ENCODE measurements at places on chromosomes 7 and 10. TPM values are rescaled to one million over a fixed set of nuclear protein-coding genes. Genes with fewer than 3 reads are reported as not detected.

DNA sequence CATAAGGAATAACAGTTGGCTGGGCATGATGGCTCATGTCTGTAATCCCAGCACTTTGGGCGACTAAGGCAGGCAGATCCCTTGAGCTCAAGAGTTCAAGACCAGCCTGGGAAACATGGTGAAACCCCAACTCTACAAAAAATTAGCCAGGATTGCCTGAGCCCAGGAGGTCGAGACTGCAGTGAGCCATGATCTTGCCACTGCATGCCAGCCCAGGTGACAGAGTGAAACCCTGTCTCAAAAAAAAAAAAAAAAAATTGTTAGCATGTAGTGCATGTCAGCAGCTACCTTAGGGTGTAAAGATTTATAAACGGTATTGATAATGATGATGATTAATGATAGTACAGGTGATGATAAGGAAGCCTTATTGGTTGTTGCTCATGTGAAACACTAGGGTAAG lies 331.2 kb upstream of the FZD1 start:
- no peak for DNase-seq

GRCh38 chr7:80676404-80676803 lies 38.0 kb downstream of the CD36 start:
- DNase-seq, result no peak

DNA sequence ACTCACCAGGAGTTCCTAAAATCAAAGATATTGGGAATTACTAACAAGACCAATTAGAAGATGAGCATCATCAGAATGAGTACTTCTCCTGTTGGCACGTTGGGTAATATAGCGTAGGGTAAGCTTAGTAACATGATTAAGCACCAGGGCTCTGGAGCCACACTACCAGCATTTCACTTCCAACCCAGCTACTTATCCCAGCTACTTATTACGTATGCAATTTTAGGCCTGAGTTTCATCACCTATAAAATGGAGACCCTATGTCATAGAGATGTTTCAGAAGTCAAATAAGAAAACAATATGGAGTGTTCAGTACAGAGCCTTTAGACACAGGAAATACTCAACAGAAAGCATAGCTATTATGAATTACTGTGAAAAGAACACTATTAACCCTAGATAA lies 19.0 kb downstream of the GDI2 start:
- no peak for DNase-seq

DNA sequence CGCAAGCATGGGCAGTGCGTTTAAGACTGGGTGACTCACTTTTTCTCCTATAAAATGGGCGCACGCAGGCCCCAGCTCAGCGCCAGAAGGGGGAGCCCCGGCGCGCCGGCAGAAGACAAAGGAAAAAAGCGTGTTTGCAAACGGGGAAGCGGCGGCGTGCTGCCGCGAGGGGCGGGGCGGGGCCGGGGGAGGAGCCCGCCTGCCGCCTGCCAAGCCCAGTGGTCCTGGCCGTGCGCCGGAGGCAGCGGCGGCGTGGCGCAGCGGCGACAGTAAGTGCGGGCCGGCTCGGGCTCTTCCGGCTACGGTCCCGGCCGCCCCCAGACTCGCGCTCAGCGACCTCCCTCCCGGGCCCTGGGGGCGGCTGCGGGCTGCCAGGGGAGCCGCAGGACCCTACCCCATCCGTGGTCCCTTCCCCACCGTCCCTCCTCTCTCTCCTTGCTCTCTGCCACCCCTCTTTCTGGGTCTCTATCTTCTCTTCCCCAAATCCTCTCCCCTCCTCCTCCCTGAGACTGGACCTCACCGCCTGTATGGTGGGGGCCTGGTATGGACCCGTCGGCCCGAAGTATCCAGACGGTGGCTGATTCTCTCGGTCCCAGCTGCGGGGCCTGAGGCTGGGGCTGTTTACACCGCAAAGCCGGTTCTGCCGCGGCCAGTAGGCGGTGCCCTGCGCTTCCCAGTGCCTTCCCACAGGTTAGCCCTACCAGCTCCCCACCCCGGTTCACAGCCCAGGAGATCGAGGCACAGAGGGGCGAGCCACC lies at the start of gene SLC29A3:
TSS of gene SLC29A3 (plus strand) at position 218 of the 758 bp plus-strand sequence. CDS start at position 269, 51 bp downstream.
- peak; percentile 79 for DNase-seq

Gene NPY
- not detected for polyA plus RNA-seq

Gene SUN3
- polyA plus RNA-seq, result not detected
